ENCODE measurements at places on chromosomes 2 and 18.

DNA sequence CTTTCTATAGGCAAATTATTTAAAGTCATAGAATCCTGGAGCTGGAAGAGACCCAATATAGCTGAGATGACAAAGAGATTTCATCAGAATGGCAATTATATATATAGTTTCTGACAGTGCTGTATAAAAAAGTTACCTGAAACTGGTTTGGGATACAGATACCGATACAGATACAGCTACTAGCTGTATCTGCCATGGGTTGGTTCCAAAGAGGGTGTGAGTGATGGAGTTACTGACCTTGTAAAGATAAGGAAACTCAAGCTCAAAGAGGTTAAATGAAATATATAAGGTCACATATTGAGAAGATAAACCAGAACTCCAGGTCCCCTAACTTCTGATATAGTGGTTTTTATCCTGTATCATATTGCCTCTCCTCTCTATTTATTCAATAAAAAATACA, 10.9 kb downstream of the PELI1 start:
- DNase-seq, result no peak

DNA sequence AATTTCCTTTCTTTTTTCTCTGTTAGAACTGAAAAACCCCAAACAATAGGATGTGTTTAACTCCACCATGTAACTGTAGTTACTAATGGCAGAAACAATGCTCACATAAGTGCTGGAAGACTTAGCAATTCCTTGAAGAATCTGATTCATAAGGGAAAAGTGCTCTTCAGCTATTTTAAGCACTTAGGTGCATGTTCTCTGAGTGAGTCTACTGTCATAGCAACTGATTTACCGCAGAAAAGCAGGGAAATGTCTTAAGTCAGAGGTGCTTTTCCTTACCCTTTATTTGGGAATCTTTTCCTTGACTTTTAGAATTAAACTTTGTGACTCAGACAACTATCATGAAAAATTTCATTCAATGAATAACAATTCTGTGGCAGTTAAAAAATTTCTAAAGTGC, 65.4 kb upstream of the NABP1 start:
- DNase-seq, result no peak

- no peak for DNase-seq
Measured at GRCh38 chr2:75527676-75528075, 33.1 kb downstream of the EVA1A start.

DNA sequence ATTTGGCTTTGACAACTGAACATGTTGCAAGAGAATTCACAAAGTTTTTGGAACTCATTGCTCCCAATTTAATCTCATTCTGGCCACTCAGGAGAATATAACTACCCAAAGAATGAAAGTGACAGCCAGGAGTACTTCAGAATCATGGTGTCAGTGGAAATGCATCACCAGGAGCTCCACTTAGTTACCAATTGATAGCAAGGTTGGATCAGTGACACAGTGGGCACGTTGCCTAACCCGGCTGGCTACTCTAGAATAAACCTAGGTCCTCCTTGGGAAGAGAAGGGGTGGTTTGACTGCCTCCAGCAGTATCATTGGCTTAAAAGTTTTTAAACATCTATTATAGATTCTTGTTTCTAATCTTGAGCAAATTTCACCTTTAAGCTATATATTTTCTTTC, 40.0 kb upstream of the LRP1B start:
- DNase-seq, result no peak

GRCh38 chr2:185219981-185220380, 518.6 kb upstream of the FSIP2 start:
- DNase-seq, result no peak

- DNase-seq, result no peak
Measured at GRCh38 chr2:37449761-37450296, 105.4 kb downstream of the QPCT start.

- no peak for DNase-seq
Measured at GRCh38 chr2:199464606-199465352, 7.0 kb upstream of the SATB2 start.

GRCh38 chr2:36376319-36376765, 20.8 kb downstream of the CRIM1 start:
- DNase-seq, result no peak

DNA sequence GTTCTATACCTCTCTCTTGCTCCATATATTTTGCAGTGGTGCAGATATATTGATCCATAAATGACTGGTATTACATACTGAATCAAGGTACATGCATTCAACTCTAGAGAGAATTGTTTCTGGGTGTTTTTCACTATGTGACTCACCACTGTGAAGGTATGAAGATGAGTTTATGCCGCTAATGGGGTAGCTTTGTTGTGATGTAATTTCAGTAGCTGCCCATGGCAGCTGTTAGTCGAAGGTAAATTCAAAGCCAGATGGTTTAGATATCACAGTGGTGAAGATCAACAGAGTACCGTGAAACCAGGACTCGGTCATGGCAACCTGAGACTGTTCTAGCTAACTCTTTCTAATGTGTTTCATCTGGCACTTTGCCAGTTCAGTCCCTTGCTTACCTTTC, 50.4 kb downstream of the PKP4 start:
- DNase-seq, result no peak

GRCh38 chr2:63056107-63057050, 5.7 kb downstream of the OTX1 start:
- DNase-seq, result no peak

GRCh38 chr2:99928470-99929053, 213.8 kb downstream of the AFF3 start:
- no peak for DNase-seq

Measured in AG09319 (cell line).